Keratinocyte (primary cell): ENCODE measurements at places on chromosomes 11 and 22.
A peak's percentile ranks its signal among the peaks of the same experiment; 100 is the strongest.

GRCh38 chr11:106461148-106461691 is 383.8 kb downstream of the AASDHPPT start:
- no peaks in the 10 kb centered on the region for H3K27me3 ChIP-seq
- no peak overlapping the region for H3K4me3 ChIP-seq
- no peak for DNase-seq

DNA sequence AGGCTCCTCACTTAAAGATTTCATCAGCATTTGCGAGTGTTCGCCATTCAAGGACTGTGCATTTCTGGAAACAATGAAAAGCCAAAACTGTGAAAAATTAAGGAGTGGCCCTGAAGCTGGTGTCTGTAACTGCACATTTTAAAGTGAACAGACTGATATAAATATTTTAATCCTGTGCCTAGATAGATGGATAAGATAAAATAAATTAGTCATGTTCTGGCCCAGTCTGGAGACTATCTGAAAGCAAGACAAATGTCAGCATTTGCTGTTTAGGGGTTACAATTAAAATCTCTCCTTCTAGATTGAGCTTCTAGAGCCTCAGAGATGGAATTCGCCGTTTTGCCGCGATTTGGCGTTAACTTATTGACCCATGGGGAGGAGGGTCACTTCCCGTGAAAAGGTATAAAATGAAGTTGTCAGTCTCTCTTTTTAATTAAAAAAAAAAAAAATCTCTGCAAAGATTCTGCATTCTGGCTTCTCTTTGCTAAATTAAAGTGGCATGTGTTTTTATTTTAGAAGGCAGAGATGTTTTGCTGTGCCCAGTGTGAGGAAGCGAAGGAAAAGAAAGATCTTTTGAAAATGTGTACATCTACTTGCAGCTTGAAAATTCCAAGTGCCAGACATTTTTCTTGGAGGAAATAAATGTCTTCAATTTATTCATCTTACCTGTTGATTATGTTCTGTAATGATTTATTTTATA is 79.7 kb upstream of the WNT7B start:
- DNase-seq = no peak
- peak overlapping the region; percentile 66 for H3K4me3 ChIP-seq
- no peaks in the 10 kb centered on the region for H3K27me3 ChIP-seq
- H3K27ac ChIP-seq = peak overlapping the region; percentile 96

GRCh38 chr11:134586726-134587125 is 174.7 kb upstream of the B3GAT1 start:
- no peak for DNase-seq
- no peak overlapping the region for H3K27ac ChIP-seq
- H3K36me3 ChIP-seq = no peaks in the 10 kb centered on the region
- H3K27me3 ChIP-seq = no peaks in the 10 kb centered on the region
- H3K4me3 ChIP-seq = no peak overlapping the region

DNA sequence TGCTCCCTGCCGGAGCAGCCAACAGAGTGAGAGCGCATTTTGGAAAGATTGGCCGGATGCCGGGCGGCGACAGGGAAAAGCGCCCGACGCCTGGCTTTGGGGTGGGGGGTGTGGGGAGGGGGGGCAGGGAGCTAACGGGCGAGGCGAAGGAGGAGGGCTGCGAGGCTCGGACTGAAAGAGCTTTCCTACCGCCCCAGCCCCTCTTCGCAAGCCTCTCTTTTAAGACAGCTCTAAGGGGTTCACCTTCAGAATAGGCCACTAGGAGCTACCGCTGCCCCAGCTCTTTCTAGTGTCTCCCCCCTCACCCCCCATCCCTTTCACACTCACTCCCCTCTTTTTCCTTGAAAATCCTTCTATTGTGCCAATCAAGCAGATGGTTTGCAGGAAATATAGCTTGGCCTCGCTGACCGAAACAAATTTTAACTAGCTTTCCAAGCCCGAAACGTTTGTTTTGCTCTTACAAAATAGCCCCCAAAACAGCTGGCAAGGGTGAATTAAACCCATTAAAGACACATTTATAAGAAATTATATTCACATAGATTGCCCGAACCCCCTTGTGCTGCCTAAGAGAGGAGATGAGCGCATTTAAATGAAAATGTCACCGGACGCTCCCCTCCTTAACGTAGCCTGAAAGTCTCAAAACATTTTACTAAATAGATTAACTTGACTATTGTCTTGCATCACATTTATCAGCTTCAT is 3.7 kb upstream of the DBX1 start:
- DNase-seq = no peak
- H3K27me3 ChIP-seq = peaks cover 85% of the 10 kb centered on the region
- H3K4me1 ChIP-seq = no peaks in the 10 kb centered on the region
- no peak overlapping the region for H3K4me3 ChIP-seq
- no peak overlapping the region for H3K27ac ChIP-seq
- no peaks in the 10 kb centered on the region for H3K36me3 ChIP-seq

DNA sequence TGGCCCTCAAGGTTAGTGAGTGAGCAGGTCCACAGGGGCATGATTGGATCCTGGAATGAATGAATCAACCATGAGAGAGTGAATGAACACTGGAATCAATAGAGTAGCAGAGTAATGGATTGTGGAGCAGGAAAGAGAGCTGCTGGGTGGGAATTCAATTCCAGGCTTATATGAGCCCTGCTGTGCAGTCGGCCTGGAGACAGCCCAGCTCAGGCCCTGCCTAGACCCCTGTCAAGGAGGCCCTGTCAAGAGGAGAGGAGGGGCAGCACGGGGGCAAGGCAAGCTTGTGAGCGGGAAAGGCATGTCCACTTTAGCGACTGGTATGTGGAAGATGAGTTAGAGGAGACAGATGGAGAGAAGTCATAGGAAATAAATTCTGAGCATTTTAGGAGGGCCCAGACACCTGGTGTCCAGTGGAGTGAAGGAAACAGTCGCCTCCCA is 1.3 kb upstream of the FOLR1 start:
- no peak overlapping the region for H3K4me3 ChIP-seq
- no peaks in the 10 kb centered on the region for H3K27me3 ChIP-seq
- no peaks in the 10 kb centered on the region for H3K4me1 ChIP-seq
- H3K36me3 ChIP-seq = no peaks in the 10 kb centered on the region
- no peak overlapping the region for H3K27ac ChIP-seq
- no peak for DNase-seq

DNA sequence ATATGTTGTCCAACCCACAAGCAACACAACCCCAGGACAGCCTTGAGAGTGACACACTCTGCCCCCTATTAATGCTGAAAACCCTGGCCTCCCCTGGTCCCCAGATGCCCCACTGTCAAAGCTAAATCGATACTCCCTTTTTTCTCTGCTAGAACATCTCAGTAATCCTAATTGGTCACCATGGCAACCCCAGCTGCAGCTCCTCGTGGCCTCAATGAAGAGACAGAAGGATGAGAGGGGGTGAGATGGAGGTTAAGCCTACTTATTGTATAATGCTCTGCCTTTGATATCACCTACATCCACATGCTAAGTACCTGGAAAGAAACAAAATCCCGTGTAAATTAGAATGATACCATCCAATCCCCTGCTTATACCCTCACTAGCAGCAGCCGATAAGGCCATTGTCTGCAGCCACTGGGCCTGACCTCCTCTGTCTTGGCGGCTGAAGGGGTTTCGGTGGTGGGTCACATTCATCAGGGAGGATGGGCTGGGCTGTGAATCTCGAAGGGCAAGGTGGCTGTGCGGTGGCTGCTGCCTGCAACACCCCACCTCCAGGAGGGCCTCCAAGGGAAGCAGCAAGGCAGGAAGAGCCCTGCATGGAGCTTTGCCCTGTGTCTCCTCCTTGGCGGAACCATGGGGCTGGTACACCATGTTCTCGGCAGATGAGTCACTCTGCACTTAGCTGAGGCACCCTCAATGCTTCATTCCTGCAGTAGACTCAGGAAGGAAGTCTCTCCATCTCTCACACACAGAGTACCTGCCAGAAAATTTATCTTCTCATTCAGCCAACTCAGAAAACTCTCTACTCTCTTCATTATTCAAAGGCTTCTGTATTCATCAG is 399.5 kb downstream of the BUD13 start:
- H3K4me1 ChIP-seq = peaks cover 7% of the 10 kb centered on the region
- no peak overlapping the region for H3K4me3 ChIP-seq
- no peaks in the 10 kb centered on the region for H3K27me3 ChIP-seq
- H3K36me3 ChIP-seq = no peaks in the 10 kb centered on the region
- H3K27ac ChIP-seq = no peak overlapping the region
- no peak for DNase-seq

DNA sequence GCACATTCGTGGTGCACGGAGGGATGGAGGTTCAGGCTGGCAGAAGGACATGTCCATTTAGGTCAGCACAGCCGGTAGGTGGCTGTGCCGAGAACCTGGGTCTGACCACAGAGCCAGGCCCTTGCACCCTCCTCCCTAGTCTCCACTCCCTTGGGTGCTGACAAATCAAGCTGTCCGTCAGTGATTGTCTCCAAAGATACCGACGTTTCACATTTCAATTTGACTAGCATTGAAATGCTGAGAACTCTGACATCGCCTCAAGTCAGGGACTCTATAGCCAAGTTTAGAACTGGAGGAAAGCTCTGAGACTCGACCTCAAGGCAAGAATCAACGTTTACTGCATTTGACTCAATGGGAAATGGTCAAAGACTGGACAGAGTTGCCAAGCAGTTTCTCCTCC is 1321.1 kb downstream of the TBC1D22A start:
- no peak overlapping the region for H3K27ac ChIP-seq
- no peak for DNase-seq
- no peak overlapping the region for H3K4me3 ChIP-seq
- no peaks in the 10 kb centered on the region for H3K27me3 ChIP-seq
- H3K4me1 ChIP-seq = no peaks in the 10 kb centered on the region

- H3K4me3 ChIP-seq = peak within 1 kb of the TSS; percentile 62
- peaks cover 5% of the 10 kb centered on the region for H3K4me1 ChIP-seq
- no peak for DNase-seq
- H3K36me3 ChIP-seq = no peaks in the 10 kb centered on the region
These were observed at the start of gene SLC15A3 for GRCh38 chr11:60951904-60952741. SLC15A3 (minus strand) TSS chr11:60952176; CDS start chr11:60951551, 625 bp downstream.

DNA sequence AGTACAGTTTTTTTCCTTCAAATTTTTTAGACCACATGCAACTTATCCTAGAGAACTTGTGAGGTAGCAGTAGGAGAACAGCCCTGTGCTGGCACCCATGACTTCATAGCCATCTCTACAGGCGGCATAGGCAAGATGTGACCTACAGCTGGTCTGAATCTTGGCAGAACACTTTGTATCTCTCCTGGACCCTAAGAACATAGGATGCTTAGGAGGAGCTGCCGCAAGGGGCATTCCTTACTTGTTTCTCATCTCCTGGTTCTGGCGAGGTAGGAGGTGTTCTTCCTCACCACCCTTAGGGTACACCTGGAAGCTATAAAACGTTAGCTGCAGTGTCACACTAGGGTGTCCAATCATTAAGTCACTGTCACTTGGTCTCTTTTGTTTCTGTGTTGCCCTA is 16.4 kb downstream of the CWC15 start:
- H3K4me3 ChIP-seq = no peak overlapping the region
- H3K27me3 ChIP-seq = no peaks in the 10 kb centered on the region
- peaks cover 11% of the 10 kb centered on the region for H3K4me1 ChIP-seq
- no peak overlapping the region for H3K27ac ChIP-seq
- DNase-seq = no peak

DNA sequence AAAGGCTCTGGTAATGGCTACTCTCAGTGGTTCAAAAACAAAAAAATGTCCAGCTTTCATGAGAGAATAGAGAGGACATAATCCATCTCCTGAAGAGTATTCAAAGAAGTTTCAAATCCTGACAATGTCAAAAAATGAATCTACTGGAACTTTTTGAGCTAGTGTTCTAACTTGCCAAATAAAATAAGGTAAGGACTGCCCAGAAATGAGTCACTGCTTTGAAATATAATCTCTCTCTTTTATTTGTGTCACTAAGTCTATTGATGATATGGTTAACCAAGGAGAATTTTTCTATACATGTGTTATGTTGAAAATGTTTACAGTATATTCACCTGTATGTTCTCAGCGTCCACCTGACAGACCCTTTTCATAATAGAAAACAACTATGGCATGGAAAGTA is 3.4 kb downstream of the GUCY1A2 start:
- H3K4me1 ChIP-seq = peaks cover 9% of the 10 kb centered on the region
- peaks cover 26% of the 10 kb centered on the region for H3K27me3 ChIP-seq
- H3K4me3 ChIP-seq = no peak overlapping the region
- no peaks in the 10 kb centered on the region for H3K36me3 ChIP-seq

- H3K4me3 ChIP-seq = no peak overlapping the region
- H3K27ac ChIP-seq = no peak overlapping the region
- no peak for DNase-seq
- no peaks in the 10 kb centered on the region for H3K4me1 ChIP-seq
- no peaks in the 10 kb centered on the region for H3K27me3 ChIP-seq
These were observed 12.5 kb downstream of the TAF1D start for GRCh38 chr11:93728792-93729128.

DNA sequence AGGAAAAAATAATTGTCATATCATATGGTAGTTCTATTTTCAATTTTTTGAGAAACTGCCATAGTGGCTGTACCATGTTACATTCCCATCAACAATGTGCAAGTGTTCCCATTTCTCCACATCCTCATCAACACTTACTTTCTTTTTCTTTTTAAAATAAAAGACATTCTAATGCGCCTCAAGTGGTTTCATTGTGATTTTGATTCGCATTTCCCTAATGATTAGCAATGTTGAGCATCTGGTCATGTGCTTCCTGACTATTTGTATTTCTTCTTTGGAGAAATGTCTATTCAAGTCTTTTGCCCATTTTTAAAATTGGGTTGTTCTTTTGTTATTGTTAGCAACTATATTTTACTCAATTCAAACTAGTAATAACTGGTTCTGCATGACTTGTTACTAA is 8.4 kb downstream of the MCHR1 start:
- H3K4me3 ChIP-seq = no peak overlapping the region
- DNase-seq = no peak
- no peaks in the 10 kb centered on the region for H3K27me3 ChIP-seq
- H3K4me1 ChIP-seq = peaks cover 6% of the 10 kb centered on the region

- peaks cover 30% of the 10 kb centered on the region for H3K4me1 ChIP-seq
- peak overlapping the region; percentile 80 for H3K27ac ChIP-seq
- peak overlapping the region; percentile 85 for H3K4me3 ChIP-seq
- DNase-seq = no peak
- peaks cover 25% of the 10 kb centered on the region for H3K36me3 ChIP-seq
These were observed 768 bp downstream of the LDHA start for GRCh38 chr11:18394928-18395734.

DNA sequence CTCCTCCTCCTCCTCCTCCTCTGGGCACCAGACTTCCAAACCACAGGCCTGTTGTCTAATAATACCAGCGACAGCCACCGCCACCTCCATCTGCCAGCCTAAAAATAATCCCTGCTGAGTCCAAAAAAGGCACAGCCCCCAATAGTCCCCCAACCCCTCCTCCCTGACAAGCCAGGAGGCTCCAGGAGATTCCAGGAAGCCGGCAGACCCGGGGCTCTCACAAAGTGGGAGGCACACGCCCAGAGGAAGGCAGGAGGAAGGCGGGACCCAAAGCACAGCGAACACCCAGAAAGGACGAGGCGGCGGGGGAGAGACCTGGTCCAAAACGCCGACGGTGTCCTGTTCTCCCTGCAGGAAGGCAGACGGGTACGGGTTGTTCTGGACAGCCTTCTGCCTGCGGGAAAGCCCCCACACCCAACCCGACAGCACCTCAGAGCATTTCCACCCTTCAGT is 5.9 kb downstream of the IGSF9B start:
- H3K36me3 ChIP-seq = no peaks in the 10 kb centered on the region
- peaks cover 43% of the 10 kb centered on the region for H3K27me3 ChIP-seq
- H3K27ac ChIP-seq = no peak overlapping the region
- no peak for DNase-seq
- H3K4me1 ChIP-seq = peaks cover 10% of the 10 kb centered on the region

- DNase-seq = no peak
- H3K4me3 ChIP-seq = no peak overlapping the region
- H3K4me1 ChIP-seq = no peaks in the 10 kb centered on the region
- no peak overlapping the region for H3K27ac ChIP-seq
- no peaks in the 10 kb centered on the region for H3K36me3 ChIP-seq
These were observed 647.3 kb downstream of the TBC1D22A start for GRCh38 chr22:47409539-47410275.

GRCh38 chr11:61814247-61814957 is 2.4 kb downstream of the FADS1 start:
- H3K36me3 ChIP-seq = peaks cover 2% of the 10 kb centered on the region
- H3K4me3 ChIP-seq = peak overlapping the region; percentile 42
- H3K4me1 ChIP-seq = peaks cover 21% of the 10 kb centered on the region
